ACHN (cell line): ENCODE measurements at places on chromosomes 13 and 19.

- DNase-seq, result no peak
These were observed 24.9 kb upstream of the DPP9 start for GRCh38 chr19:4748589-4748988.

GRCh38 chr19:3651684-3652083 is 25.1 kb upstream of the CACTIN start:
- no peak for DNase-seq

DNA sequence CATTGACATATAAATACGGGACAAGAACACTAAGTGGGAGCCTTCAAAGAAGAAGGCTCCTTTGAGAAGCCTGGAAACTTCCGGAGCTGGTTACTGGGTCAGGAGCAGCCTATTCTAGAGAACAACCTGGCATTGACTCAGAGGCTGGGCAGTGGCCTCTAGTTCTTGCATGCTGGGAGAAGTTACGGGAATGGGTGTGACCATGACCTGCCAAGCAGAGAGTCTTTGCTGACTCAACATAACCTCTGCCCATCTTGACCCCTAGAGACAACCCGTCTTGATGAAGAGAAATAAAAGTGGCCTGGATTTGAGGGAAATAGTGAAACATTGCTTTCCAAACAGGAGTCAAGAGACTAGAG is 21.0 kb downstream of the STARD13 start:
- DNase-seq, result no peak

GRCh38 chr19:49101160-49101559 is 13.0 kb upstream of the LIN7B start:
- DNase-seq, result no peak

DNA sequence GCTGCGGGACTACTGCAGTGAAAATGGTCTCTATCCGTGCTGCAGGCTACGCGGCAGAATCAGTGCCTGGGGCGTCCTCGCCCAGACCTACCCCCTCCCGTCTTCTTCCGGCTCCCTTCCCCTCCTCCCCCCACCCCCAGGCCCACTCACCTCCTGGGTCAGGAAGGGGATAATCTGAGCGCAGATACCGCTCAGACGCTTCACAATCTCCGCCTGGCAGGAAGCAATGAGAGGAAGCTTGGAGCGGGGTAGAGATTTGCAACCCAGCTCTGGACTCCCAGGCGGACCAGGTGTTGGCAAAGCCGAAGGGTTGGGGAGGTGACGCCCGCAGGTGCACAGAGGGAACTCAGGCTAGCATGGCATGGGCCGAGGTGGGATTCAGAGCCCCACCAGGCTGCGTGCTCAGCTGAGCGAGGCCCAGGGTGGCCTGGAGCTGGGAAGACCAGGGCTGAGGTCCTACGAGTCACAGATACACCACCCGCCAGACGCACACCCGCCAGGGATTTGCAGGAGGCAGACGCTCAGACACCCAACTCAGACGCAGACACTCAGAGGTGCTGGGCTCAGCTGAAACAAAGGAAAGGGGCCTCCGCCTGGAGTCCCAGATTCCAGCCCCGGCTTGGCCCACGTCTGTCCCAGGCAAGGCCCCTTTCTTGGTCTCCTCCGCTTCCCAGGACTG is 4.1 kb downstream of the TLE2 start:
- DNase-seq, result no peak

DNA sequence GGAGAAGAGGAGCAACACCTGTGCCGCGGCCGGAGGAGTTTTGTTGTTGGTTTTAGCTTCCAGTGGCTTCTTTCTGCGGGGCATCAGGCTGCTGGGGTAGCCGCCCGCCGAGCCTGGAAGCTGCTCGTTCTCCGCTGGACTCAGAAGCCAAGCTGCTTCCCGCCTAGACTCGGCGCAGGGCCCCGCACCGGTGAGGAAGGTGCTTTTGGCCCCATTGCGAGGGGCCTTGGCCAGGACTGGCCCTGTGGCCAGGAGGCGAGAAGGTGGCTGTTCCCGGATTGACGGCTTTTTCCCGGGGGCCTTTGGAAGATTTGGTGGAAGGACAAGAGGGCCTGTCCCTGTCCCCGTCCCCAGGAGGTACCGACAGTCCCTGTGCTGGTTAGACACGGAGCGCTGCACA is 28.8 kb downstream of the CERS1 start:
- DNase-seq, result no peak

DNA sequence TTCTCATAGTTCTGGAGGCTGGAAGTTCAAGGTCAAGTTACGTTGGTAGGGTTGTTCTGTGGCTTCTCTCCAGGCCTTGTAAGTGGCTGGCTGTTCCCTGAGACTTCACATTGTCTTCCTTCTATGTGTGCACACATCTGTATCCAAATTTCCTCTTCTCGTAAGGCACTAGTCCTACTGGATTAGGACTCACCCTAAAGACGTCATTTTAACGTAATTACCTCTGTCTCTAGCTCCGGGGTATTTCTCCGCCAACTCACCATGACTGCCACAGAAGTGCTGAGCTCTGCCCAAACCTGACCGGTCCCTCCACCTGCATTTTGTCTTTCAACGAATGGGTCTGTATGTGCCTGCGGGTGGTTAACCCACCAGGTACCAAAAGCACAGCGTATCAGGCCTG is 8.7 kb upstream of the SYDE1 start:
- DNase-seq, result no peak

DNA sequence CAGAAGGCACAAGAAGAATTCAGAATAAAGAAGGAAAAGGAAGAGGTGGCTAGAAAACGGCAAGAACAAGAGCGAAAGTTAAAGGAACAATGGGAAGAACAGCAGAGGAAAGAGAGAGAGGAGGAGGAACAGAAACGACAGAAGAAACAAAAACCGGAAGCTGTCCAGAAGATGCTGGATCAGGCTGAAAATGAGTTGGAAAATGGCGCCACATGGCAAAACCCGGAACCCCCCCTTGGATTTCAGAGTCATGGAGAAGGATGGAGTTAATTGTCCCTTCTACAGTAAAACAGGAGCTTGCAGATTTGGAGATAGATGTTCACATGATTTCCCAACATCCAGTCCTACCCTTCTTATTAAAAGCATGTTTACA is 6.7 kb downstream of the CD209 start:
- no peak for DNase-seq

DNA sequence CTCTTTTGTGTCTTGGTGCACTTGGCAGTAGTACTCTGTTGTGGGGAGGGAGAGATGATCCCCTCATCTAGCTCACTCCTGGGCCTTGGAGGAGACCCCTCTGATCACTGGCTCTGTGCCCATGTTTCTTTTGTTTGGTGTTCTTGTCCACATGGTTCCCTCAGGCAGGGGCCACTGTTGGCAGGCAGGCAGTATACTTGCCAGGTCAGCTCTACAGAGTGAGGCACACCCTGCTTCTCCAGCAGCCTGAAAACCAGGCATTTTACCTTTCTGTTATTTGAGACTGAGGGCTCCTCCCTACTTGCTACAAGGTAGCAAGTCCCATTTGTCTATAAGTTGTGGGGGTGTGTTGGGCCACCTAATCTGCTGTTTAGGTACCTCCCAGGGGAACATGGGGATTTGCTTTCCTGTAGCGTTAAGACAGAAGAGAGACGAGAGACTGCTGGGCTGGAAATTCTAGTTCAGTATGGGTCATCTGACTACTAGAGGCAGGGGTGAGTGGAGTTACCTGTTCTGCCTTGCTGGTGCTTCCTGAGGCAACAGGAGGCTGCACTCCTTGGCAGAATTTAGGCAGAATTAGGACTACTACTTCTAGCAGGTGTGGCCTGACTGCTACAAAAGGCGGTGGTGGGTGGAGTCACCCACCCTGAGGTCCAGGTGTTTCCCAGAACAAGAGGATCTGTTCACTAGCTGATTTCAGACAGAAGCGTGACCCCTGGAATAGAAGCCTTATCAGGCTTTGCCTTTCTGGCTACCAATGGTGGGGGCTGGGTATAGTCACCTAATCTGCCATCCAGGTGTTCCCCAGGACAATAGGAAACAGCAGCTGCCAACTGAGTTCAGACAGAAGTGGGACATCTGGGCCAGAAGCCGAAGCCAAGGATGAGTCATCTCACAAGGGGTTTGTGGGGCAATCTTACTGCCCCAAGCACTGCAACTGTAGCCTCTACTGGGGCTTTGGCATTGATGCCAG is 843.0 kb upstream of the ATXN8OS start:
- no peak for DNase-seq

GRCh38 chr13:44136696-44137268 is 236.8 kb upstream of the SERP2 start:
- peak; percentile 38 for DNase-seq

DNA sequence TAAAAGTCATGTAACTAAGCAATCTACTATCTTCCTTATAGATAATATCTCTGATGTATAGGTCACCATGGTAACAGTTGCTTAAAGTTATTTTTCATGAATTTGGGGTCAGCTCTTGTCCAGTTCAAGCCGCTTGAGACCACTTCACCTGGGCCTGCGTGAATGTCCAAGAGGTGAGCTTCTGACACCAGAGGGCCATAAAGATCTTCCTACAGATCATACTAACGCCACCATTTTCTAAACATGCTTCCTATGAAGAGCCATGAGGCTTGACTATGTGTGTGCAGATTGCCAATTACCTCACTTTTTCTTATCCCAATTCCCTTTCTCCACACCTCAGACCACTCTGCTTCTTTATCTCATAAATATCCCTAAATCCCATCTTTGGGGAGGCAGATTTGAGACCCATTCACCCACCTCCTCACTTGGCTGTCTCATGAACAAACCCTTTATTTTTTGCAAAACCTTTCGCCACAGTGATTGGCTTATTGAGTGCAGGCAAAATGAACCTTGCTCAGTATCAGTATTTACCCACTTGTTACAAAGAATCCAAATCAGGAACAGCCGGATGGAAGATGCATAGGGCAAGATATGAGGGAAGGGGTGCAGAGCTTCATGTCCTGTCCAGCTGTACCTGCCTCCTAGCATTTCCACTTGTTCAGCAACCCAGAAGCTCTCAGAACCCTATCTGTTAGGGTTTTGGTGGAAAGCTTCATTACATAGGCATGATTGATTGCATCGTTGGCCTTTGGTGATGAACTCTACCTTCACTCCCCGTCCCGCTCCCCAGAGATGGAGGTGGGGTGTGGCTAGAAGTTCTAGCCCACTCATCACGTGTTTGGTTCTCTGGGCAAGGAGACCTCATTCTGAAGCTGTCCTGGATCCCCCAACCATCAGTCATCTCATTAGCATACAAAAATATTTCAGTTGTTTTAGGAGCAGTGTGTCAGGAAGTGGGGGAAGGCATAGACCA is 34.2 kb downstream of the FAM187B start:
- no peak for DNase-seq

DNA sequence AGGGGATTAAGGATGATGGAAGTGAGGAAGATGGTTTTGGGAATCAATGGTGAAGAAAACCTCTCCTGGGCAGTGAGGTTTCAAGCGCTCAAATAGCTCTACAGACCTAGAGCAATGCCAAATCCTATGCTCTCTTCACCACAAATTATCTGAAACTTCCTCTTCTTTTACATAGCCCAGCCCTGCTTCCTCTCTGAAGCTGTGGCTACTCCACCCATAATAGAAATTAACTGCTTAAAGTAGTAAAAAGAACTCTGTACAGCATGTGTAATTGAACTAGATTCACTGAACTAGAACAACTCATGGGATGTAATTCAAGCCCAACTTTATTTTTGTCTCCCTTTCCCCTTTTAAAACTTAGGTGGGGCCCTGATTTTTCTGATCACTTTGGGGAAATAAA is 20.4 kb upstream of the IFT88 start:
- no peak for DNase-seq

- DNase-seq, result peak; percentile 12
These were observed 94.7 kb downstream of the MIPEP start for GRCh38 chr13:23794267-23795161.

DNA sequence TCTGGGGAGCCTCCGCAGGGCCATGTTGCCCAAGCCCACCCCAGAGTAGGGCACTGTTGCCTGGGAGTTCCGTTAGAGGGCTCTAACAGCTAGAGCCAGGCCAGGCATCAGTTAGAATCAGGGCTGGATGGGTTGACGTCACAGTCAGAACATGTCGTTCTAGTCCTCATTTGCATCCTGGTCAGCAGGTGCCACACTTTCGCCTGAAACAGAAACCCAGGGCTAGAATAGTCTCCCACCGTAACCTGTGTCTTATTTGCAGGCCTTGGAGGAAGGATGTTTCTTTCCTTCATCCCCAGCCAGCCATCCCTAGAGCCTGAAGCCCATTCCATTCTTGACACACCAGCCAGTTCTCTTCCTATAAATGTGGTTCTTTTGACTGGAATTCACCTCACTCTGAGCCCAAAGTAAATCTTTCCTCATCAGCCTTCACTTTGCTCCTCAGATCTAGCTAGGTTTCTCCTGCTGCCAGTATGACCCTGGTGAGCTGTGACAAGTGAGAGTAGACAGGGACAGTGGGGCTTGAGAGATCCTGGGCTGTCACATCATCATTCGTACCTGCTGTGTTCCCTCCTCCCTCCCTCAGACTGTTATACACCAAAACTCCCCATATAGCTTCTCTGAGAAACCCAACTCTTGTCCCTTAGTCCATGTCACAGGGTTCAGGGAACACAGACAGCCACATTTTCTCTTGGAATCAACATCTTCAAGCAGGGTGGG is 12.2 kb upstream of the CCDC97 start:
- DNase-seq, result no peak

- DNase-seq, result no peak
These were observed 34.8 kb upstream of the NDFIP2 start for GRCh38 chr13:79445968-79446645.

DNA sequence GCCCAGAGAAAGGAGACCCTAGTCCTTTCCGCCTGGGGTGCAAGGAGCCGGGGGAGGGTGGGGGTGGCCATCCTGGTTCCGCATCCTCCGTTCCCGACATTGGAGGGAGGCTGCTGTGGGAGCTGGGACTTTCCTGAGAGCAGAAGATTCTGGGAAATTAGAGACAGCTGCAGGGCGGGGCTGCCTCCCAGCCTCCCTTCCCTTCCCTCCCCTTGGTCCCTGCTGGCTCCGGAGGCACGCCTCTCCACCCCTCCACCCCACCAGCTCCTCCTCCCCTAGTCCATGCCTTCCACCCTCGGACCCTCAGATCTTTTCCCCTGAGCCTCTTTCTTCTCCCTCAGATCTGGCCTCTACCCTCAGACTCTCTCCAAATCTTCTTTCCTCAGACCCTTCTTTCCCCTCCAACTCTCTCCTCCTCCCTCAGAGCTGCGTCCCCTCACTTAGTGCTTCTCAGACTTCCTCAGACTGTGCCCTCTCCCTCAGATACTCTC is 3.1 kb upstream of the BCL3 start:
- DNase-seq, result peak; percentile 65

- DNase-seq, result peak; percentile 43
These were observed 9.5 kb downstream of the ADAMTSL5 start for GRCh38 chr19:1503089-1503924.

- DNase-seq, result no peak
These were observed 14.8 kb downstream of the DHX34 start for GRCh38 chr19:47363758-47364531.

GRCh38 chr19:45569619-45570421 is 14.8 kb downstream of the OPA3 start:
- DNase-seq, result peak; percentile 46
